ENCODE measurements at places on chromosomes 7 and 10.

GRCh38 chr10:4265964-4266363 is 481.0 kb upstream of the KLF6 start:
- H3K36me3 ChIP-seq = no peaks in the 10 kb centered on the region
- H3K4me1 ChIP-seq = peaks cover 3% of the 10 kb centered on the region
- no peak overlapping the region for H3K27ac ChIP-seq
- no peak overlapping the region for H3K4me3 ChIP-seq
- no peak for DNase-seq

DNA sequence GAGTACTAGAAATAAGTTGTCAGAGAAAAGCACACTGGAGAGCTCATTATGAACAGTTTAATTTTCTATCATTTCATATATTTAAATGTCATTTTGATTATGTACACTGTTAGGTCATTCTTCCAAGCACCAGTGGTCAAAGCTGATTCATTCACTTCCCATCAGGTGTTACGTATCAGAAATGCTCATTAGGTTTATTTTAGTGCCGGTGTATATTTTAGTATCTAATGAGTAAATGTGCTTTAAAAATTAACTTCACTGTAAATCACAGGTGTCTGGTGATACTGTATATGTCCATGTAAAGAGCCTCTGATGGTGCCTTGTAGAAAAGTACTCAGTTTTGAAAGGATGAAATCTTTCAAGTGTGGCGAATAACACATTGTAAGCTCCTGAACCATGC is 3.5 kb downstream of the DMTF1 start:
- H3K27ac ChIP-seq = no peak overlapping the region
- H3K4me1 ChIP-seq = peaks cover 31% of the 10 kb centered on the region
- peak overlapping the region; percentile 44 for H3K4me3 ChIP-seq
- DNase-seq = no peak

DNA sequence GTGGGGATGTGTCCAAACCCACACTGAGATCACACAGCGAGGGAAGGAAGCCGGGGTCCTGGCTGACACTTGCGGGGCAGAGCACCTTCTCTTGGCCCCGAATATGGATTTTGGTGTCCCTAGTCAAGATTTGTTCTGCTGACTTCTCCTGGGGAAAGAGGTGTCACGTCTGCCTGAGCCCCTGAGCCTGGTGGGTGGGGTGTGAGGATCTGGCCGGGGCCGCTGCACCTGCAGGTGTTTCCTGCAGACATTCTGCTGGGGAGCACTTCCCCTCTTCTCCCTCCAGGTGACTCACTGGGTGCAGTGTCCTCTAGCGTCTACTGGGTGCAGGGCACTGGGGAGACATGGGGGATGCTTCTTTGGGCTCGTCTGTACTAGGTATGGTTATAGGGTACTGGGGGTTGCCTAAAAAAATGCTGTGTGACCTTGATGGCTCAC is 99.2 kb downstream of the GRK5 start:
- H3K4me3 ChIP-seq = no peak overlapping the region
- no peak overlapping the region for H3K27ac ChIP-seq
- no peak for DNase-seq
- H3K4me1 ChIP-seq = peaks cover 33% of the 10 kb centered on the region
- no peaks in the 10 kb centered on the region for H3K27me3 ChIP-seq

- H3K36me3 ChIP-seq = no peaks in the 10 kb centered on the region
- no peak overlapping the region for H3K27ac ChIP-seq
- no peaks in the 10 kb centered on the region for H3K4me1 ChIP-seq
- no peak for DNase-seq
Observed at GRCh38 chr7:74012842-74013249, 15.1 kb upstream of the ELN start.

GRCh38 chr10:5816170-5816569 is 2.9 kb upstream of the GDI2 start:
- H3K4me3 ChIP-seq = no peak overlapping the region
- no peak overlapping the region for H3K27ac ChIP-seq
- no peak for DNase-seq
- no peaks in the 10 kb centered on the region for H3K36me3 ChIP-seq
- H3K27me3 ChIP-seq = no peaks in the 10 kb centered on the region

- no peak overlapping the region for H3K27ac ChIP-seq
- no peak overlapping the region for H3K4me3 ChIP-seq
Observed at GRCh38 chr10:43117777-43118583, 20.3 kb upstream of the CSGALNACT2 start.

GRCh38 chr10:80187465-80188409 is 17.6 kb downstream of the ANXA11 start:
- no peak overlapping the region for H3K4me3 ChIP-seq
- peak overlapping the region; percentile 80 for H3K27ac ChIP-seq
- H3K4me1 ChIP-seq = peaks cover 6% of the 10 kb centered on the region
- peaks cover 9% of the 10 kb centered on the region for H3K36me3 ChIP-seq
- DNase-seq = no peak

DNA sequence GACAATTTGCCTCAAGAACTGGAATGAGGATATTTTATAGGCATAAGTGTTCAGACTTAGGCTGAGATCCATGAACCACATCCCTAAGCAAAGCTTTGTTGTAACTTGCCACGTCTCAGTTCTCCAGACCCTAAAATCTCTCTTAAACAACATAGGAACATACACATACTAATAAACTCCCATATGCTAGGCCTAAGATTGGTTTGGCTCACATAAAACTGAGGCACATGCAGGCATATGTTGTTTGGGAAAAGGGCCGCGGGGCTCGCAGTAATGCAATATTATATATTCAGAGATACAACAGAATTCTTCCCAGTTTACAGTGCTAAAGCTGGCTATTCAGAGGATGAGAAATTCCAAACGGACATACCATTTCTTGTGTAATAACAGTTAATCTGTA is 61.0 kb downstream of the DOCK4 start:
- H3K4me1 ChIP-seq = peaks cover 4% of the 10 kb centered on the region
- no peak for DNase-seq
- H3K4me3 ChIP-seq = no peak overlapping the region

DNA sequence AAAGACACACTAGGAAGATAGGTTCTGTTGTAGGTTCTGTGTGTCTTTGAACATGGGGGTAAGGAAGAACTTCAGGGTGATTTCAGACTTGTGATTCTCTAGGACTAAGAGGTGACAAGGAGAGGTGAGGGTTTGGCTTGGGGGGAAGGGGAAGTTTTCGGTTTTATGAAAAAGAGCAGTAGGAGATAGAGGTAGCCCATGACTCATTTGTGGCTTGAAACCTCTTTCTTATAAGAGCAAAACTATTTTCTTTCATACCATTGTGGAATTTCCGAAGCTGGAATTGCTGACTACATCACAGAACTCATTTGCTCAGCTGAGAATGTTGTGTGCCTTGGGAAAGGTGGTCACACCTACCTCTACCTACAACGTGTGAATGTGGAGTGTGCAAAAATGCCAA is 39.6 kb upstream of the IKZF1 start:
- H3K27me3 ChIP-seq = peaks cover 19% of the 10 kb centered on the region

DNA sequence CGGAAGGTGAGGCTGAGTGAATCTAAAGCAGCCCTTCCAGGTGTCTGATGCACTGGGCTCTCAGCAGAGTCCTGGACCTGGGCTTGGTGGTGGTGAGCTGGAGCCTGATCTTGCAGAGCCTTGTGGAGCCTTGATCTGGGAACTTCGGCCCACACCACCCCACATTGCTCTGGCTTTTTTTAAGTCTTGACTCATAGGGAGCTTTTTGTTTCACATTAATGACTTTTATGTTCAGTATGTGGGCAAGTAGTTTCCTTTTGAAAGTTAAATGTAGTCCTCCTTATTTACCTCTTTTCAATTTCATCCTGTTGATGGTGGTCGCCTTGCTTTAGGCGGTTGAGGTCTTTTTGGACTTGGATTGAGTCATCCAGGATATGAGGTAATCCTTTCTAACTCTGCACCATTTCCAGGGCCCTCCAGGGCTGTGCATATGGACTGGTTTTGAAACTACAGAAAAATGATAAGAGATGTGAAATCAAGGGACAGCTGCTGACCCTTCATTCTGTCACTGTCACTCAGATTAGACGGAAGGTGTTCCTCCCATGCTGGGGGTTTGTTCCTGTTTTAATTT is 2.9 kb upstream of the NRAP start:
- H3K27ac ChIP-seq = no peak overlapping the region
- H3K4me3 ChIP-seq = no peak overlapping the region
- DNase-seq = no peak
- no peaks in the 10 kb centered on the region for H3K36me3 ChIP-seq
- no peaks in the 10 kb centered on the region for H3K27me3 ChIP-seq
- H3K4me1 ChIP-seq = no peaks in the 10 kb centered on the region

GRCh38 chr7:81725003-81725811 is 44.6 kb downstream of the HGF start:
- no peaks in the 10 kb centered on the region for H3K27me3 ChIP-seq
- no peak overlapping the region for H3K4me3 ChIP-seq
- no peak overlapping the region for H3K27ac ChIP-seq
- no peaks in the 10 kb centered on the region for H3K36me3 ChIP-seq

DNA sequence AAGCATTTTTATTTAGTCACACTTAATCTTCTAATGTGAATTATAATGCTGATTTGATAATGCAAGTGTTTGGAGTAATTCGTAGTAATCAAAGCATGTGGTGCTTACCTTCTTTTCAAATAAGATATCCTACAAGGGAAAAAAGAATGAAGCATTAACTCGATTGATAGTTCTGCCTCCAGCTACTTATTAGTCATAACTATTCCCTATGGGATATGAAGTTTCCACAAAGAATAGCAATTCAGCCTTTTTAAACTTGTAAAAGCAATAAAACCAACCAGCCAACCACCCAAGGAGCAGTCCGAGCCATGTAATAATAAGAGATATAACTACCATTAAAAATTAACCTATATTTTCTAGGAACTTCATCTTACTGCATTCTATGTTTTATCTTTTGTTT is 11.6 kb downstream of the COL28A1 start:
- H3K4me1 ChIP-seq = peaks cover 13% of the 10 kb centered on the region
- DNase-seq = no peak
- no peaks in the 10 kb centered on the region for H3K27me3 ChIP-seq

- H3K36me3 ChIP-seq = no peaks in the 10 kb centered on the region
- no peaks in the 10 kb centered on the region for H3K27me3 ChIP-seq
- no peak for DNase-seq
- H3K27ac ChIP-seq = peak overlapping the region; percentile 92
- H3K4me3 ChIP-seq = peak overlapping the region; percentile 82
- H3K4me1 ChIP-seq = peaks cover 36% of the 10 kb centered on the region
Observed at GRCh38 chr7:107564553-107565298, 955 bp downstream of the DUS4L start.

DNA sequence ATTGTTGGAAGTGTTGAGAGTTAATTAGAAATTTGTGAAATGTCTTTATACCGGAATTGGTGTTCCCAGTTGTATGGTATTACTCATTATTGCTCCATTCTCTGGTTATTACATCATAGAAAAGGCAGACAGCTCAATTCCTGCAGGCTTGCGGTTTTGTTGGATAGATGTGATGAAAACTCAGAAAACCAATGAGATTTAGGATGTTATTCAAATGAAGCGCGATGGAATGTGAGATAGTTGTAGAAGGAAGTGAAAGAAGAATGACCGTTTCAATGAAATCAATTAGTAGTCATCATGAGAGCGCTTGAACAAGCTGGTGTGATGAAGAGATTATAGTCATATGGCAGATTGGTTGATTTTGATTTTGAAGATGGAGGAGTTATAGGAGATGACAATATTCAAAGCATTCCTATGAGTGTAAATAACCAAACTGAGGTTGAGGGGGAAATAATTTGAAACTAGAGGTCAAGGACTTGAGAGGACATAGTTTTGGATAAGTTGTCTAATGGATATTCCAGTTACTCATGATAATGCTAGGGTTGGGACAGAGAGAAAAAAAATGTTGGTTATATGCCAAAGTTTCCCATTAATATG is 991.5 kb downstream of the NRG3 start:
- DNase-seq = no peak
- no peaks in the 10 kb centered on the region for H3K27me3 ChIP-seq
- H3K4me1 ChIP-seq = peaks cover 4% of the 10 kb centered on the region
- no peak overlapping the region for H3K4me3 ChIP-seq
- H3K36me3 ChIP-seq = no peaks in the 10 kb centered on the region

DNA sequence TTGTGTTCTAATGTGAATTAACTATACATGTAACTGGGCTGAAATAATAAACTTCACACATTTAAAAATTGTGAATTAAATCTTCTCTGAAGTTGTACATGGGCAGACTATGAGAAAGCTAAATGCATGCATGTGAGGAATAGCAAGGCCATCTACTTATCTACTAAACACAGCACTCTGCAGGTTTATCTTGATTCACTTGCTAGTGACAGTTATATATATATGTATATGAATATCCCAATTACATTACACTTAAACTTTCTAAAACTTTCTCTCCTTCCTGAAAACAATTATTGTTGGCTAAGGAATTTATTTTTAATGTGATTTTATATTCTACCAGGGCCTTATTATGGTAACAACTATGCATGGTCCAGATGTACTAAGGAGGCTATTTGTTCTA is 5.1 kb upstream of the SP4 start:
- no peak overlapping the region for H3K27ac ChIP-seq
- no peak for DNase-seq
- no peak overlapping the region for H3K4me3 ChIP-seq
- H3K27me3 ChIP-seq = peaks cover 2% of the 10 kb centered on the region

GRCh38 chr10:87544721-87545120 is 40.0 kb downstream of the MINPP1 start:
- H3K36me3 ChIP-seq = peaks cover 39% of the 10 kb centered on the region
- H3K27ac ChIP-seq = no peak overlapping the region
- DNase-seq = no peak
- no peak overlapping the region for H3K4me3 ChIP-seq

- H3K27ac ChIP-seq = no peak overlapping the region
- H3K4me3 ChIP-seq = no peak overlapping the region
- H3K27me3 ChIP-seq = peaks cover 9% of the 10 kb centered on the region
- H3K4me1 ChIP-seq = no peaks in the 10 kb centered on the region
- no peak for DNase-seq
- H3K36me3 ChIP-seq = no peaks in the 10 kb centered on the region
Observed at GRCh38 chr7:159092701-159093121, 52.0 kb downstream of the VIPR2 start.

- H3K27ac ChIP-seq = no peak overlapping the region
- DNase-seq = no peak
- H3K27me3 ChIP-seq = peaks cover 3% of the 10 kb centered on the region
Observed at GRCh38 chr10:14146025-14146424, 184.7 kb downstream of the FRMD4A start.

DNA sequence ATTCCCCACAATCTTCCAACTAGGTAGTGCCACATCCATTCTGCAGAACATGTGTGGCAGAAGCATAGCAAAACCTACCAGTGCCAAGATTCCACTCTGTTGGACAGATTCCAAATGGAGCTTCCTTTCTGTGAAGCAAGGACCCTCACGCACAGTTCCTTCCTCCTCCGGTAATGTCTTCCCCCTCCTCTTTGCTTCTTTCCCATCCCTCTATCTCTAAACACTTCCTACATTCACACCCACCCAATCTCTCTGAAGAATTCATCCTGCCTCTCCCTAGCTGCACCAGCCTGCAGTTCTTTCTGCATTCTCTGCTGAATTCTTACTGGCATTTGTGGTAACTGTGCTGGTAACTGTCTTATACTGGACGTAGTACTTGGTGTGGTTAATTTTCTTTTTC is 124.9 kb downstream of the RNLS start:
- DNase-seq = no peak
- H3K4me1 ChIP-seq = peaks cover 7% of the 10 kb centered on the region
- no peak overlapping the region for H3K4me3 ChIP-seq
- no peak overlapping the region for H3K27ac ChIP-seq
- no peaks in the 10 kb centered on the region for H3K36me3 ChIP-seq

- H3K36me3 ChIP-seq = no peaks in the 10 kb centered on the region
- DNase-seq = peak; percentile 16
- no peak overlapping the region for H3K4me3 ChIP-seq
- H3K27ac ChIP-seq = no peak overlapping the region
- H3K27me3 ChIP-seq = peaks cover 60% of the 10 kb centered on the region
Observed at GRCh38 chr7:19146699-19147098, 1.5 kb upstream of the FERD3L start.
